Naive thymus-derived CD4-positive, alpha-beta T cell (primary cell): ENCODE measurements at places on chromosomes 1 and 21. TPM values are rescaled to one million over a fixed set of nuclear protein-coding genes. Genes with fewer than 3 reads are reported as not detected.

GRCh38 chr21:42722153-42722552 is 68.7 kb downstream of the PDE9A start:
- DNase-seq: no peak
- H3K36me3 ChIP-seq: no peaks in the 10 kb centered on the region
- H3K4me1 ChIP-seq: no peaks in the 10 kb centered on the region

DNA sequence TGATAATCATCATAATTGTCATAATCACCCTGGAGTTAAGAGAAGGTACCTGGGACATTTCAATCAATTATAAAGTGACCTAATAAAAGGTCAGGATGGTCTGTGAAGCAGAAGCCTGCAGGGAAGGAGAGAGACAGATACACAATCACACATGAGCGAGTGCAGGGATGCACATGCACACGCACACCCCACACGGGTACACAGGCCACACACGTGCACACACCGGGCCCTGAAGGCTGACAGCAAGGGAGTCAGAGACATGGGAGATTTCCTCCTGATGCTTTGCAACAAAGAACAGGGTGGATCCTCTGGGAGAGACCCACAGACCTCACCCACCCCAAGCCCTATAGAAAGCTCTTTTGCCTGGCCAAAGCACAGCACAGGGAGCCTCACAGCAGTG is 82.3 kb upstream of the ZC3H12A start:
- H3K4me1 ChIP-seq: no peaks in the 10 kb centered on the region
- DNase-seq: no peak
- H3K27ac ChIP-seq: no peak overlapping the region
- H3K4me3 ChIP-seq: no peak overlapping the region
- H3K36me3 ChIP-seq: no peaks in the 10 kb centered on the region
- no peaks in the 10 kb centered on the region for H3K27me3 ChIP-seq

DNA sequence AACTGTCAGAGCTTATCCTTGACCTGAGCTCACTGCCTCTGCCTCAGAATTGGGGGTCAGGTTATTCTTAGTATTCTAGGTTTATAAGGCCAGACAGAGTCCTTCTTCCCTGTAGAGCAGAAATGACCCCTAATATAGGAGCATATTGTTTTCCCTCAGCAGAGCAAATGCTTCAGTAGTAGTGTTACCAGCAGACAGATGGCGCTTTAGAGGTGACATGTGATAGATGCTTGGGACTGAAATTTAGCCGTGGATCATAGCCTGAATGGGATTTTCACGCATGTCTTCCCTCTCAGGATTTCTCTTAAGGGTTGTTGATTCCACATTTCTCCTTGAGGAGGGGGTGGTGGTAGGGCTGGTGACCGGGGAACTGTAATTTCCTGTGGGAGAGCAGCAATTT is 24.5 kb downstream of the ADARB1 start:
- peaks cover 24% of the 10 kb centered on the region for H3K4me1 ChIP-seq
- H3K4me3 ChIP-seq: no peak overlapping the region

DNA sequence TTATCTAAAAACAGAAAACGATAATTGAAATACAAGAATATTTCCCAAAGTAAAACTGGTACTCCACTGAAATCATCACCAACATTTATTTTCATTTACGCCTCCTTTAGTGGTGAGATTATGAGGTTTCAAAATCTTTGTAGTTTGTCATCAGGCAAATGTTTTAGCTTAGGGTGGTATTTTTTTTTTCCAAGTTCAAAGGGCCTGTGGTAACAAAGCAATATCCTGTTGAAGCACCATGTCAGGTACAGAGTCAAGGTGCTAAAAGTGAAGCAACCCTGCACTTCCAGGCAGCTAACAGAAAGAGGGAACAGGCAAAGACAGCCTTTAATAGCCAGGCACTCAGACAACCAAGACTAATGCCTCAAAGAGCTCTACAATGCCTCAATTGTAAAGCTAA is 89.2 kb downstream of the JAK1 start:
- H3K4me1 ChIP-seq: peaks cover 43% of the 10 kb centered on the region
- peaks cover 15% of the 10 kb centered on the region for H3K36me3 ChIP-seq
- peak overlapping the region; percentile 36 for H3K27ac ChIP-seq
- H3K27me3 ChIP-seq: no peaks in the 10 kb centered on the region
- peak; percentile 75 for DNase-seq

Gene FAM72D
- not detected for total RNA-seq

Gene NCMAP
- not detected for total RNA-seq
